ENCODE measurements at places on chromosomes 5 and 9.

DNA sequence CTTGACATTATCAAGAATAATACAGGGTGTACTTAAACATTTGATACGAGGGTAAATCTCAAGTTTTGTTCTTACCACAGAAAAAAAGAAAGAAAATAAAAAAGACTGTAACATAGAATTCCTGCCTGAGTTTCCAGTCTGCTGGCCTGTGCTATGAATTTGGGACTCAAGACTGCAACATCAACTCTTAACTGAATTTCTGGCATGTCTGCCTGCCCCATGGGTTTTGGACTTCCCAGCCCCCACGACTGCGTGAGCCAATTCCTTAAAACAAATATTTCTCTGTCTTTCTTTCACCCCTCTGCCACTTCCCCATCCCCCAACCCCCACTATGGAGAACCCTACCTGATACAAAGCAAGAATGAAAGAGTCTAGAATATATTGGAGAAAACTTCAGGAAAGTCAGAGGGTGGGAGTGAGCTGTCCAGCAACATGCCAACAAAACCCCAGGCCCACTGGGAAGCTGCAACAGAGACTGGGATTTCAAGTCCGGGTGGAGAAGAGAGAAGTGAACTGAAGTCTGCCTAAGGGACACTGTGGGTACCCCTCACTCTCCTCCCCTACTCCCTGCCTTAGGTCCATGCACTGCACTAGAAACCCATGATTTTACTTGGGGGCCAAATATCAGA lies 43.0 kb downstream of the MARCHF3 start:
- no peak for DNase-seq

DNA sequence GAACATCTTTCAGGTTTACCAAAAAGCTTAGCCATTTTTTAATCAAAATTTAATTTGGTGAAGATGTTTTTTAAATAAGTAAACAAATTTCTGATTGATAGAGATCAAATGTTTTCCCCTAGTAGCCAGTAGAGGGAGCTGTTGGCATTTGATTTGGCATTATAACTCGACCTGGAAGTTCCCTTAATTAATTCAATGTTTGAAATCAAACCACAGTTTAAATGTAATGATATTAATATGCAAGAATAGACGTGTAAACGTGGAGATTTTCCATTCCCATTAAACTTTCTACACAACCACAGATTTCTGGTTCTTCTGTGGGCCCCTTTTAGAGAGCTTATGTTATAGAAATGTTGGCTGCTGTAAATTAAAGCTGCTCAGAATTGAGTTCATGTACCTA lies 148.1 kb upstream of the MPDZ start:
- no peak for DNase-seq

GRCh38 chr9:99614341-99614740 lies 207.3 kb upstream of the NR4A3 start:
- DNase-seq = no peak

DNA sequence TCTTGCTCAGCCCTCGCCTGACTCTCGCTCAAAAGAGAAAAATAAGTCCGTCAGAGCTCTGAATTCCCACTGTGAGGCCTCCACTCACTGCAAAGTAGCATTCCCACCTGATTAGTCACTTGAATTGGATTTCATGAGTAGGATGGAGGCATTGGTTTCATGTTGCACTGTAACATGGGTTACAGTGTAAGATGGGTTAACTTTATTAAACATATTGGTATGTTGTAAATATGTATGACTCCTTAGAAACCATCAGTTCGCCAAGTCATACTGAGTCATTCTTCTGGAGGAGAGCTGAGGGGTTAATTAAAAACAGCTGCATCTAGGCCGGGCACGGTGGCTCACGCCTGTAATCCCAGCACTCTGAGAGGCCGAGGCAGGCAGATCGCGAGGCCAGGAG lies 93.8 kb upstream of the BNC2 start:
- DNase-seq = no peak

GRCh38 chr5:107290780-107291398 lies 379.8 kb downstream of the EFNA5 start:
- DNase-seq = no peak

- peak; percentile 82 for DNase-seq
Measured at GRCh38 chr9:120875954-120876841, 790 bp downstream of the PHF19 start.

DNA sequence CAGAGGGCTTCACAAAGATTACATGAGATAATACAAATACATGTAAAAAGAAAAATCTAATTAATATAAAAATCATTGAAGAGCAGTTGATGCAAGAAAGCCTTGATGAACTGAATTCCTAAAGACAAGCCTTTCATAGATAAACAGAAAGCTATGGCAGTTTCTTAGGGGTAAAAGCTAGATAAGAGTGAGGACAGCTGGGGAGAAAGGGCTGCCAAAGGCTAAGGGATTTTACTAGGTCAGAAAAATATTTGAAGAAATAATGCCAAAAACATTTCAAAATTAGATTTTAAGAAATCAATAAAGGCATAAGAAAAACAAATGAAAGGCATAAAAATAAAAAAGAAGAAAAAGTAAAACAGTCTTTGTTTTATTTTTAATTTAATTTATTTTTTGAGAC lies 107.9 kb upstream of the ZNF366 start:
- no peak for DNase-seq

GRCh38 chr9:124741662-124742061 lies 29.4 kb downstream of the NR6A1 start:
- no peak for DNase-seq

- no peak for DNase-seq
Measured at GRCh38 chr5:91416491-91416890, 33.4 kb upstream of the ARRDC3 start.

DNA sequence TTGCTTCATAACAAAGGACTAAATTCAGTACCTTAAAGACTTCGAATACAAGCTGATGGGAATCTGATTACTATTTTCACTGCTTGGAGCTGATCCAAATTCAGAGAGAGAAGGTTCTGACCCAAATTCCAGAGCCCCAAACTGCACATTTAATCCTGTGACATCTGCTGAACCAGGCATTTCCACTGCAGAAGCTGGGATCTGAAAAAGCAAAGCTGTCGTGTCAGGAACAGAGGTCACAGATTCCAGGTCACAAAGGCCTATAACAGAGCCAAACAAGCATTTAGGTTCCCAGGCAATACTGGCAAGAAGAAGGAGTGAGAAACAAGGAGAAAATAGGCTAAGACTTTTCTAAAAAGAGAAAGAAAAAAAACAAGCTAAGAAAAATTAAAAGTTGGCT lies 105.3 kb downstream of the UBAP2 start:
- DNase-seq = no peak

GRCh38 chr9:37146410-37146809 lies 26.0 kb downstream of the ZCCHC7 start:
- DNase-seq = no peak

DNA sequence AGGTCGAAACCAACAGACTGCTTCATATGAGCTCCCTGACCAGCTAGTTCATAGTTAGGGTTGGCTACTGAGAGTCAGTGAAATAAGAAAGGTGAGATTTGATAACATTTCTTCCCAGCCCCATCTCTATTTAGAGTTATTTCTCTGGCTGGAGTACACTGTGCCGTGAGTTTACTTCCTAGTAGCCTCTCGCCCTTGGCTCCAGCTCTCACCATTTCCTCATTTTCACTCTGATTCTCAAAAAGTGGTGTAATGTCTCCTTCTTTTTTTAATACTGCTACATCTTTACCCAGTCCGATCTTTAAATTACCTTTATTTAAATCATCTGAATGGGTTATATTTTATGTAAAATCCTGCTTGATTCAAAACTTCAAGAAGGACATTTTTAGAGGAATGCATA lies 100.4 kb upstream of the FAM174A start:
- DNase-seq = no peak

GRCh38 chr5:134041570-134042411 lies 37.0 kb upstream of the VDAC1 start:
- no peak for DNase-seq

DNA sequence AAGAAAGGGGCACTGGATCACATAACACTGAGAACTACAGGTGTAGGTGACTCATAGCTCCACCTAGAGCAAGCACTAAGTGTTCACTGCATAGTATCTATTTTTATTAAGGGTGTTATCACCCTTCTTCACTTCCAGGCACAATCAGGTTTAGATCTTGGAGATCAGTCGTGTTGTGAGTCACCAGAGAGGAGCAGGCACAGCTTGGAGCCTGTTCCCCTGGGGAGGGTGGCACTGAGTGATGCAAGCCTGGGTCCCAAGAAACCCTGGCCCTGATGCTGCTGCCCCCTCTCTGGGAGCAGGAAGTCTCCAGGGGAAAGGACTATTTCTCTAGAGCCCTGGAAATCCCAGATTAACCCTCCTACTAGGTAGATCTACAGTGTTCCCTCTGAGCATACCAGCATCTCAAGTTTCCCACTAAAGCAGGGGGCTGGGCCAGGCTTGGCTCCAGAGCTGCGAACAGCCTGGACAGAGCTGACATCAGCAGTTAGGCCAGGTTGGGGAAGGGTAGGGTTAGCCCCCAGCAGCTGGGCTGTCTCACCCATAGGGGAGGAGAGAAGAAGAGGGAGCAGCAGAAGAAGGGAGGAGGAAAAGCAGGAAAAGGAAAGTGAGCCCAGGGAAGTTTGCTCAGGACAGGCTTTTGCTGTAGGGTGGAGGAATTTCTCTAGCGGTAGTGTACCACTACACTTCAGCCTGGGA lies 28.1 kb upstream of the SPINK4 start:
- DNase-seq = no peak

GRCh38 chr9:14439555-14439954 lies 125.6 kb upstream of the NFIB start:
- no peak for DNase-seq

- no peak for DNase-seq
Measured at GRCh38 chr9:76866689-76867088, 39.2 kb downstream of the PRUNE2 start.

DNA sequence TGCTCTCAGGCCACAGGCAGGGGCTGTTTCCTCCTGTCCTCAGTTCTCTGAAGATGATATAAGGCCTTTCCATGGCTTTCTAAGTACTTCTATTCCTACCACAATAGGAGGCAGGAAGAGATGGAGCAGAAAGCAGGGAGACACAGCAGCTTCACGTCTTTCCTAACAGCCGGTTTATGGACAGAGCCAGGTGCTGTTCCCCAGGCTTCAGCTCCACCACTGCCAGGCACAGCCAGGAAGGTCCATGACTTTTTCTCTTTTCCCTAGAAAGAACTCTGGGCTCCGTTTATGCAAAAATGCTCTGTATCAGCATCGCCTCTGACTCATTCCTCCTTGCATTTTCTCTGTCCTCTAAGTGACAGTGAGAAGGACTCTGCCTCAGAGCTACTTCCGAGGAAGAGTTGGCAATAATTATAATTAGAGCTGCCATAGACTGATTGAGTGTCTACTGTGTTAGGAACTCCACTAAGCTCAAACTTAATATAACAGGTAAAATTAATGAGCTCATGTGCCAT lies 478.5 kb downstream of the RASEF start:
- DNase-seq = no peak

GRCh38 chr5:10461904-10462555 lies 20.4 kb downstream of the ROPN1L start:
- no peak for DNase-seq

DNA sequence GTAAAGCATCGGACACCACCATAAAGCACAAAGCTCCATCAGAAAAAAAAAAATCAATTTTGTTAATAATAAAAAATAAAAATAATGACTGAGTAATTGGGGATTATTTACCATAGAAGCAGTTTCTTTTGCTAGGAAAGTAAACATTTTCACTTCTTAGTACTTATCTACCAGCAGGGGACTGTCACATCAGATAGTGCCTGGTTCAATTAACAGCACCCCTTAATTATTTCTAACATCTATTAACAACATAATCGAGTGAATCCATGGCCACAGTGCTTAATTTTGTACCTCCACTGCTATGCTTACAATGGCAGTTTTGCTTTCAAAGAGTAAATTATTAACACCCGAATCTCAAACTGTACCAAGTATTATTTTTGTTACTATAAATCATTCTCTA lies 221.7 kb downstream of the SMARCA2 start:
- DNase-seq = no peak

DNA sequence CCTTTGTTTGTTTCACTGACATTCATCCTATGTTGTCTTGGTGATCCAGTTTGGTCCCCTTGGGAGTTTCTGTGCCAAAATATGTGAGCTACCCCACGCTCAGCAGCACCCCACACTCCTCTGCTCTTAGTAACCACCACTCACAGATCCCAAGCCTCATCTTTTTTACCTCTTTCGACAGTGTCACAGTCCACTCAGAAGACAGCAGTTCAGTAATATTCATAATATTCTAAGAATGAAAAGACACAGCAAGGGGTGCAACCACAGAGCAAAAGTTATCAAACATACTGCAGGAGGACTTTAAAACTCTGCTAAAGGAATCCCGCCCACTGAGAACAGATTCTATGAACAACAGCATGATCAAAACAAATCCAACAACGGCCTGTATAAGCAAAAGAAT lies 28.2 kb downstream of the RNF130 start:
- DNase-seq = no peak

- no peak for DNase-seq
Measured at GRCh38 chr5:3187771-3188425, 407.7 kb upstream of the IRX1 start.

- no peak for DNase-seq
Measured at GRCh38 chr5:58201922-58202648, 257.8 kb downstream of the PLK2 start.

DNA sequence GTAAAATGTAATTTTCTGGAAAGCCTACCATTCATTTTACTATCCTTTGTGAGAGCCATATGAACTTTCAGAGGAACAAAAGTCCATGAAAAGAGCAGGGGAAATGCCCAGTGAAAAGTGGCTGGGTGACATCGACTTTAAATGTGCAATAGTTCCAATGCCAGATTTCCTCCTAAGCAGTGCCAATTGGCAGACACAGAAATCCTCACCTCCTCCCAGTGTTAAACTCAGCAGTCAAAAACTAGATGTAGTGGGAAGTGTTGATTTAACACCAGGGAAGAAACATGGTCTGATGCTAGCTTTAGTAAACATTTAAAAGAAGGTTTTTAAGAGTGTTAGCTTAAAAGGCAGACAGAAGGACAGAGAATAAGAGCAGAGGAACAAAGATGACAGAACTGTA lies 2055.2 kb downstream of the MAT2B start:
- no peak for DNase-seq

DNA sequence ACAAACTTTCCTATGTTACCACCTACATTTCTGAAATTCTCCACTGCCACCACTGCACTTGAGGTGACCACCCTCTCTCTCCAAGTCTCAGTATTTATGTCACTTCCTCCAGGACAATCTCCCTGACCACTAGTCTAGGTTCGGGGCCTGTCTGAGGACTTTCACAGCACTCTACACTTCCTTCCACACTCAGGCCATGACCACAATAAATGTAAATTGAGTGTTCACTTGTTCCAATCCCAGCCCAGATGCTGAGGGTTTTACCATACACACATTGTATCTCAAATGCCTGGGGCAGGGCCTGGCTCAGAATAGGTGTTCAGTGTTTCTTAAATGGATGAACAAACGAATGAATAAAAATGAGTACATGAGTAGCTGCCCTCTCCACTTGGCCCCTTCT lies 26.9 kb upstream of the CCNG1 start:
- no peak for DNase-seq

All from heart right ventricle (tissue), 16 donors.